HFFc6 (cell line): ENCODE measurements at places on chromosomes 2 and 18. TPM values are rescaled to one million over a fixed set of nuclear protein-coding genes. Genes with fewer than 3 reads are reported as not detected.

DNA sequence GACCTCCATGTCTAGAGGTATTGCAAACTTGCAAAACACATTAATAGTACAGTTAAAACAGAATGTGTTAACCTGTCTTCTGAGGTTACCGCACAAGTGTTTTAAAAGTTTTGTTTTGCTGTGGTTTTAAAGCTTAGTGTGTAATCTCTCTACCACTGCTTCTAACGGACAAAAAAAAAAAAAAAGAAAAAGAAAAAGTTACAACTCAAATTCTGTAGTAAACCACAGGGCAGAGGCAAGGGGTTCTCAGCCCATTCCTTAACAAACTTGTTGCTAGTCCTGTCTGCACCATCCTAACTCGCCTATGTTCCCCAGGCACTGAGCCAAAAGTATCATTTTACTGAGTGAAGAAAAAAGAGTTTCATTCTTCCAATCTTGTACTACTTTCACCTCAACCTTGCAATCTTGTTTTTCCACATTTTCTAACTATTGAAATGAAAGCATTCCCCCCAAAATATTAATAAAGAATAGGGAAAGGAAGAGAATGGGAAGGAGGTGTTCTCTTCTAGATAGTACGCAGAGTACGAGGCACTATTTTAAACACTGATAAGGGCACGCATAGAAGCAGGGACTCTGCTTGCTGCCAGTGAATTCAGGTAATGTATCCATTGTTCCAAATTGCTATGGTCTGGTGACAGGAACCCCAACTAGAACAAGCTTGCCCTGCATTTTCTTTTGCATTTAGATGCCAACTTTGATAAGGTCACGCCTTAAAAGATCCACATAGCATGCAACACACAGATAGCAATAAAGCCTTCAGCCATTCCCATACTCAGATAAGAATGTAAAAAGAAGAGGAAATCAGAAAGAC lies 47.1 kb downstream of the IKZF2 start:
- no peak for DNase-seq

GRCh38 chr2:216146573-216146972 lies 37.4 kb downstream of the XRCC5 start:
- no peak for DNase-seq

GRCh38 chr18:50494569-50494968 lies 65.3 kb upstream of the MAPK4 start:
- no peak for DNase-seq

DNA sequence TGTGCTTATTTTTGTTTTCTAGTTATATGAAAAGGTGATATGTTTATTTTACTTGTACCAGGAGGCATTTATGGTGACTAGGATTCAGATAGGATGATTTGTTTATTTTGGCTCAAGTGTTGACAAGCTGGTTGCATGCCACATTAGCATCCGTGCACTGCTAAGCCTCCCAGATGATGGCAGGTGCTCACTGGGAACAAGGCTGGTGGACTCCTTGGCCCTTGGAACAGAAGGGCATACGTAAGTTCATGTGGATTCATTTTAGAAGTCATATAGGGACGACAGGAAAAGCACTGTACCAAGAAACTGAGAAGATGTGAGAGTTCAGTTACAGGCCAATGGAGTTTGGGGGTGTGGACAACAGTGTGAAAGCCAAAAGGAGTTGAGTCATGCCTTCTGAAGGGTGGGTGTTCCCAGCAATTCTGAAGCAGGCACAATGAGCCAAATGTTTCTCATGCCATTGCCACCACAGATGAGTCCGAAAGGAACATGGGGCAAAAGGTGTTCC lies 166.2 kb downstream of the PHLPP1 start:
- peak; percentile 85 for DNase-seq

DNA sequence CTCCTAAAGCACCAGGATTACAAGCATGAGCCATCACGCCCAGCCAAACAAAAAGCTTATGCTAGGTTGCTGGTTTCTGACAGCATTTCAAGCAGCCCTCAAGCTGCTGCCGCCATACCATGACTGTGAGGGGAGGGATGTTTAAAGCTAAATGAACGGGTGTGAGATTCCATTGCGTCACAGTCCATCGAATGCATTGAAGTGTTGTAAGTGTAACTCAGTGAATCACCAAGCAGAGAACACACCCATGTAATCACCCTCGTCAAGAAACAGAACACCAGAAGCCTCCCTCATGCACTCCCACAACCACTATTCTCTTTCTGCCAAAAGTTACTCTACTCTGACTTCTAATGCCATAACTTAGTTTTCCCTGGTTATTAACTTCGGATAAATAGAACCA lies 32.8 kb upstream of the MC5R start:
- DNase-seq = no peak

DNA sequence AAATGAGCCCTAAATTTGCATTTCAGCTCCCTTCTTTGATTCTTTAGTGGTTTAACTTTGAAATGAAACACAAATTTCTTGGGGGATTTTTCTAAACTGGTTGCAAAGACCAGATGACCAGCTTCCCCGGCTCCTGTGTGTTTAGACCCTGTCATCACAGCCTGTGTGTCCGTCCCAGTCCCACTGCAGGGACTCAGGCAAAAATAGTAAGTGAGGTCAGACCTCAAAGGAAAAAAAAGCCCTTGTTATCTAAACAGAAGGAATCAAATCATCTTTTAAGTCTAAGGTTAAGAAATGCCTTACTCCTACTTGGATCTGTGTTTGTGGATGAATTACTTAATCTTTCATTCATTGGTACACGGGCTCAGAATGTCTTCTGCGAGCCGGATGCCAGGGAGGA lies 423.7 kb downstream of the LPIN1 start:
- no peak for DNase-seq

DNA sequence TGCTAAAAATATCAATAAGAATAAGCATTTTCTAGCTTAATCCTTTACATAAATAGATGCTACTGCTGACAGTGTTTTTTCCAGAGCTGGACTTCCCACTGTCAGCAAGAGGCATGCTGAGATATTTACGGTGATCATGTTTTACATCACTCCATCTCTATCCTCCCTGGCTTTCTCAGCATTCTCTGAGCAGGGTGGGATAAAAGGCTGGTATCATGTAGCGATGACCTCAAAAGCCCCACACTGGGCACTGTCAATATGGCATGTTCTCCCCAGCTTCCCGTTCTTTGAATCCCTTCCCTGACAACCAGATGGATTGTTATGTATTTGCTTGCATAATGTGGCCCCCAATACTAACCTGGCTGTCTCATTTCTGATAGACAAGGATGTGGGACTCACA lies 83.2 kb upstream of the EPHA4 start:
- no peak for DNase-seq

TCF23 gene
- not detected in 2 replicates for total RNA-seq

FOXI3 gene
- not detected in 3 replicates for total RNA-seq

- DNase-seq = no peak
Measured at GRCh38 chr2:20544153-20544747, 97.4 kb downstream of the RHOB start.
